ENCODE measurements at places on chromosomes 6 and 20. TPM values are rescaled to one million over a fixed set of nuclear protein-coding genes. Genes with fewer than 3 reads are reported as not detected.

- no peak for DNase-seq
These were observed 69.3 kb downstream of the BTBD3 start for GRCh38 chr20:11986954-11987353.

Gene FILIP1
- 17.8 TPM for polyA plus RNA-seq

DNA sequence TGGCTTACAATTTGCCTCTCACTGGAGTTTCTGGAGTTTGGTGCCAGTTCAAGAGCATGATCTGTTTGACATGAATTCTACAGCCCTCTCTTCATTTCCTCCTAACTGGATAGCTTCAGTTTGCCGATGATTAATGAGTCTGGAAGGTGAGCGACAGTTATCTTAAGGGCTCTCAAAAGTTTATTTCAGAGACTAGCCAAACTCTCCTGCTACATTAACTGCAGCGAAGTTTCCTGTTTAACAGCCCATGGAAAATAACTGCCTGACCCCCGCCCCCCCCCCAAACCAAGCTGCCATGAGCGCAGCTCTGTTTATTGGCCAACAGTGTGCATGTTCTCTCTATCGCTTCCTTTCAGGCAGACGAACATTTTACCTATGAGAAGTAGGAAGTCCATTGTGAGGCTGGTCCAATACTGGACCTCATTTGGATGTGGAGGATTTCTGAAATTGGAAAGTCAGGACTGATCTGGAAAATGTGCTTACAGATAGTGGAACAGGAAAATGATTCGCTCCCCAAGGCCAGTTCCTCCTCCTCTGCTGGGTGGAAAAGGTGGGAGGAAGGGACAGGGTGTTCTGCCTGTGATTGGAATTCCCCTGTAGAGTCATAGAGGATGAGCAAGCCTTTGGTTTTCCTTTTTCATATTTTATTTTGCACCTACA, 522.2 kb upstream of the JAG1 start:
- DNase-seq: no peak

Gene RIPOR3
- 4.9 TPM for polyA plus RNA-seq

DNA sequence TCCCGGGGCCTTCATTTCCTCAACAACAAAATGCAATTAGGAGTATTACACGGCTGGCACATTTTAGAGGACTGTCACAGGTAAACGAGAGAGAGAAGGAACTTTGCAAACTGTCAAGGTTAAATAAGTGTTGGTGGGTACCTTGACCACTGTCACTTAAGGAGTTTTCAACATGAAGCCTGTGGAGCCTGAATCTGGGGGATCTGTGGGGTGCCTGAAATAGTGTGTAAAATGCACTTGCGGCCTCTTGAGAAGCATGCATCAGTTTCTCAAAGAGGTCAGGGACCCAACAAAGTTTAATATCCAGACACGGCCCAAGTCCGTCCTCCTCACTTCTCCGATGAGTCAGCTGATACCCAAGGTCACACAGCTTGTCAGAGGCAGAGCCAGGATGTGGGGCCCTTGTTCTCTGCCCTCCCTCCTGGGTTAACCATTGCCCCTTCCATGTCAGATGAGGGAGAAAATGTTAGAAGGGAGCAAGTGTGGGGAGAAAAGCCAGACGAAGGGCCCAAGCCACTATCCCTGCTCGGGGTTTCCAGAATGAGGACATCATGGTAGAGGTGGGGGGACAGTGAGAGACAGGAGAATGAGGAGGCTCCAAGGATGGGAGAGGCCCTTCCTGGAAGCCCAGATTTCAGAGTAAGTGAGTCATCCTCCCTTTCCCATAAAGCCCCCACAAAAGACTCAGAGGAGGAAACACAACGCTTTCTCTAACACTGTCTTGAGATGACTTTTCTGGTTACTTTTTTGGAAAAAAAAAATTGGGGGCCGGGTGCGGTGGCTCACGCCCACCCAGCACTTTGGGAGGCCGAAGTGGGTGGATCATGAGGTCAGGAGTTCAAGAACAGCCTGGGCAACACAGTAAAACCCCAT, 42.2 kb downstream of the C6orf132 start:
- DNase-seq: no peak
